Activated CD4-positive, alpha-beta memory T cell treated with anti-CD3 and anti-CD28 coated beads for 36 hours (primary cell): ENCODE measurements at places on chromosomes 7 and 10.

GRCh38 chr10:119233123-119233820 is 25.9 kb downstream of the GRK5 start:
- peak; percentile 61 for DNase-seq

GRCh38 chr7:35705932-35706461 is 11.1 kb upstream of the HERPUD2 start:
- no peak for DNase-seq

DNA sequence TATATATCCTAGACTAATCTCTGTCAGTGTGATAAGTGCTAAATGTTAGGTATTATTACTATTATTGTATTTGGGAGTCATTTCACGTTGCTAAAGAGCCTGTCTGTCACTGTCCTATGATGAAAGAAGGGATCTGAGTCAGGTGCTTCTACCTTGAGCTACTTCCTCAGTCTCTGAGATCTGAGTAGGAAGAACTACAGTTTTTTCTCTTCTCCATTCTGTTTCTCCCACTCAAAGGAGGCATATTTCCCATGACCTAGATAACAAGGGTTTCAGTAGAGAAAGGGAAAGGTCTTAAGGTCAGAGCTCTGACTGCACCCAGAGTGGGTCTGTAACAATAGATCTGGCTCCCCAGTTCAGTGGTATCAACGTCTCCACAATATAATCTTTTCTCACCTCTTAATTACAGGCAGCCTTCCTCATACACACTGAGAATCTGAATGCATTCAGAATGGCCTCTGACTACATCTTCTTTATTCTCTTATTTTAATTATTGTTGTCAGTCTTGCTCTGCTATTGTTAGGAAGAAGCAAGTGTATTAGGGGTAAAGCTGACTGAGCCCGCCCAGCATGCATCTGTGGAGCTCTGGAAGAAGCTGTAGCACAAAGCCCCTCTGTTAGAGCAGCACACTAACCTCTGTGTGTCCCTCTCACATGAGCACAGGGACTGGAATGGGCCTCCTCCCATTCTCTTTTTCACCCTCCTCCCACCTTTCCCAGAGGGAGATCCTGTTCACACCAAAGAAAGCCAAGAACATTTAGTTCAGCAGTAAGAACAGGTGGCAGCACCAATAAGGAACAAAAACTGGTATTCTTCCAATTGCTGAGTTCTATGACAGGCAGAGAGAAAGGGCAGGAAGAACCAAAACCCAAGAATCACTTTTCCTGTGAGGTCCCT is 38.1 kb downstream of the USP54 start:
- no peak for DNase-seq

DNA sequence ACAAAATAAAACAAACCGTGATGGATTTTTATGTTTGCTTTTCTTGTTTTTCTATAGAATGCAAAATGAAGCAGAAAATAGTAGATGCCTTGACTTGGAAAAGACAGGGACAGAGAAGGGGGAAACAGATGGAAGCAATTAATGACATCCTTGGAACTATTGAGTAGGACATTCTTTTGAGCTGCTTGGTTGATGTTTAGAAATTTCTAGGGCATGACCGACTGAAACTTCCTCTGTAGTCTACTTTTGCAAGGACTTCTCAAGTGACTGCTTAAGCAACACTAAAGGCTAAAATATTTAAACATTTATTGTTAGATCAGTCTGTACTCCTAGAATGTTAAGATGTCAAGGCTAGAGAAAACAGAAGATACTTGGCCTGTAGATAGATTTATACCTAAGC is 49.4 kb downstream of the VCL start:
- DNase-seq, result no peak

- no peak for DNase-seq
These were observed 104.7 kb downstream of the CDH23 start for GRCh38 chr10:71501402-71501801.
